ENCODE measurements at places on chromosomes 7 and 10.
A peak's percentile ranks its signal among the peaks of the same experiment; 100 is the strongest.

- DNase-seq = no peak
Observed at GRCh38 chr10:47438857-47439474, 44.9 kb downstream of the ANXA8 start.

DNA sequence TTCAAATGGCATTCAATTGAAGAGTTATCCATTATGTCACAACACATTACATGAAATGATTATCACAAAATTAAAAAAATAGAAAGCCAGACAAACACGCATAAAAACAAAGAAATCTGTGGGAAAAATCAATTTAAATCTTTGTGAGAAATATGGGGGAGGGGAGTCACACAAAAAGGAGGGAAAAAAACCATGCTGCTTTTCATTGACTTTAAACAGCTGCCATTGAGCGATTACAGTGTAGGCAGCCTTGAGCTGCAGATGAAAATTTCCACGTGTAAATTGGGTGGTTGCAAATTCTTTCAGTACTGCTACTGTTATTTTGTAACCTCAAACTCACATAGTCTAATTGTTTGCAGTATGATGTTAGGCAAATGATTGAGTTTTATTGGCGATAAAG, 889.9 kb upstream of the PHF14 start:
- no peak for DNase-seq

- no peak for DNase-seq
Observed at GRCh38 chr10:47332946-47333345, 10.7 kb downstream of the GDF2 start.

- DNase-seq = no peak
Observed at GRCh38 chr7:144384555-144385245, 18.8 kb downstream of the NOBOX start.

DNA sequence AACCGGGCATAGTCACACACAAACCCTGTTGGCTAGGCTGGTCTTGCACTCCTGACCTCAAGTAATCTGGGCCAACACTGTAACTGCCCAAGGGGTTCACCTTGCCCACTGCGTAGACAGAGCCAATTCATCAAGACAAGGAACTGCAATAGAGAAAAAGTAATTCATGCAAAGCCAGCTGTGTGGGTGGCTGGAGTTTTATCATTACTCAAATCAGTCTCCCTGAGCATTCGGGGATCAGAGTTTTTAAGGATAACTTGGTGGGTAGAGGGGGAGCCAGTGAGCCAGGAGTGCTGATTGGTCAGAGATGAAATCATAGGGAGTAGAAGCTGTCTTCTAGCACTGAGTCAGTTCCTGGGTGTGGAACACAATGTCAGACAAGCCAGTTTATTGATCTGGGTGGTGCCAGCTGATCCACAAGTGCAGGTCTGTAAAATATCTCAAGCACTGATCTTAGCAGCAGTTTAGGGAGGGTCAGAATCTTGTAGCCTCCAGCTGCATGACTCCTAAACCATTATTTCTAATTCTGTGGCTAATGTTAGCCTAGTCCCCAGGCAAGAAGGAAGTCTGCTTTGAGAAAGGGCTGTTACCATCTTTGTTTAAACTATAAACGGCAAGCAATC, 15.6 kb upstream of the FXYD4 start:
- no peak for DNase-seq

DNA sequence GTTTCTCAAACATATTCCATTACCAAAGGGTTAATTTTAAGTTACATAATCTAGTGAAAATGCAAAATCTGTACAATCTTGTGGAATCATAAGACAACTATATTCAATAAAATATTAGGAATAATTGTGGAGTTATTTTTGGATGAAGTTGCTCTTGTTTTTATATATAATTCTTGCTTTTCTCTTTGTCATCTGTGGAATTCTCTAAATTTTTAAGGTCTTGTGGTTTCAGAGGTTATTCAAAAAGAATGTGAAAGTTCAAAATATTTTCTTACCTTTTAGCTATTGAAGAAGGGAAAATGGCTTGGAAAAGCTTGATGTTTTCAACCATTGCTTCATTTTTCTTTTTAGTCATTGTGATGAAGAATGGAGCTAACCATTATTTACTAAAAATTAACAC, 552.1 kb downstream of the TFEC start:
- DNase-seq = no peak

DNA sequence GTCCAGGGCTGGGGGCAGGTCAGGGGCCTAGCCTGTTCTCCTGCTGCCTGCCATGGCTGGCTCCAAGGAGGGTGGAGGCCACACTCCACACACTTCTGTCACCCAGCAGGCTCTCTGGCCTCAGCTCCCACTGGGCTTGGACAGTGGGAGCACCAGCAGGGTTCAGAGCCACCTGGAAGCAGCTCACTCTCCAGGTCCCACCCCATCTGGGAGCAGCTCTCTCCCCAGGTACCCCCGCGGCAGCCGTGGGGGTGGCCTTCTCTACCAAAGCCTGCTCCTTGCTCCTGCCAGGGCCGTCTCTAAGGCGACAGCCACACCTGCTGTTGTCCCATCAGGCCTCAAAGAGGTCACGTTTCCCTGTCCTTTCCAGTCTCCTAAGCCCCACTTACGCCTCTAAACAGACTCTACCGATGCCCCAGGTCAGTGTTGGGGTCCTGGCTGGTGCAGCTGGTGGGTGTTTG, 142.5 kb upstream of the RET start:
- DNase-seq = no peak

DNA sequence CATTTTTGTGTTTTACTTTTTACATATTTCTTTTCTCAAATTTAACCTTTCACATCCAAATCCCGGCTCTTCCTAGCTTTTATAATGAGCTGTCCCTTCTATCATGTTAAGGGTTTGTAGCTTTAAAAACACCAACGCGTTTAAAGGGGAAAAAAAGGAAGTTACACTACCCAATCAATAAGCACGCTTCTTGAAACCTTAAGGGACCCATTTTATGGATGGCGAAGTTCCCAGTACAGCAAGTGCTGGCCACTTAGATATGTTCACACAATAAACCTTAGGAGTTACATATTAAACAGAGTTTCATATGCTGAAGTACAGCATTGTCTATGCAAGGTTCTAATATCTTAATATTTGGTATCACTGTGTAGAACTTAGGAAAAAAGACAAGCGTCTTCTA, 1.8 kb downstream of the GNG11 start:
- no peak for DNase-seq

DNA sequence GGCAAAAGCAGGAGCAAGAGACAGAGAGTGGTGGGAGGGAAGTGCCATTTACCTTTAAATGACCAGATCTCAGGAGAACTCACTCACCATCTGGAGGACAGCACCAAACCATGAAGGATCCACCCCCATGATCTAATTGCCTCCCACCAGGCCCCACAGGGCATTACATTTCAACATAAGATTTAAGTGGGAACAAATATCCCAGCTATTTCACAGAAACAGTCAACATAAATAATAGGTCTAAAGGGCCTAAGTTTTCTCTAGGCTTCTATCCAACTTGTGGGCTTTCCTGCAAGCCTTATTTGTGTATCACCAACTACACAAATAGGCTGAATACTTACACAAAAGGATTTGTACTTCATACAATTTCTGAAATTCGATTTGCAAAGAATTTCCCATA, 196.8 kb upstream of the POT1 start:
- DNase-seq = no peak

- no peak for DNase-seq
Observed at GRCh38 chr7:108248821-108249220, 118.7 kb upstream of the LAMB4 start.

DNA sequence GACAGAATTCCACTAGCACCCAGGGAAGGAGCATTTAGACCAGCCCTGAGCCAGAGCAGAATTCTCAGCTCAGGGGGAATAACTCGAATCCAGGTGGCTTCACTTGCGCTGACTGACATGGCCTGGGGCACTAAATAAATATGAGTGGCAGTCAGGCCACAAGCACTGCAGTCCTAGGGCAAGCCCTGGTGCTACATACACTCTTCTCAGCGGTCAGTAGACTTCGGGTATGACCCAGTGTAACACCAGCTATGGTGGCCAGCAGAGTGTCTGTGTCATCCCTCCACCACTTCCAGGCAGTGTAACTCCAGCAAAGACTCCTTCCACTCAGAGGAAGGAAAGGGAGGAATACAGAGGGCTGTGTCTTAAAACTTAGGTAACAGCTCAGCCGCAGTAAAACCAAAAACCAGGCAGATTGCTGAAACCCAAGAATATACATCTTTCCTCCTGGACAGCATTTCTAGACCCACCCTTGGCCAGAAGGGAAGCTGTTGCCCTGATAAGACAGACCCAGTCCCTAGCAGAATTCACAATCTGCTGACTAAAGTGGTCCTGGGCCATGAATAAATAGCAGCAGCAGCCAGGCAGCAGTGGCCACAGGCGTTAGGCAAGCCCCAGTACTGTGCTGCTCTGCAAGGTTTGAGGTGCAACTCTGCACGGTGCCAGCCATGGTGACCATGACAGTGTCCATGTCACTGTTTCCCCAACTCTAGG, 77.0 kb downstream of the SNX13 start:
- DNase-seq = no peak

- DNase-seq = no peak
Observed at GRCh38 chr10:35898716-35899440, 256.8 kb upstream of the FZD8 start.

DNA sequence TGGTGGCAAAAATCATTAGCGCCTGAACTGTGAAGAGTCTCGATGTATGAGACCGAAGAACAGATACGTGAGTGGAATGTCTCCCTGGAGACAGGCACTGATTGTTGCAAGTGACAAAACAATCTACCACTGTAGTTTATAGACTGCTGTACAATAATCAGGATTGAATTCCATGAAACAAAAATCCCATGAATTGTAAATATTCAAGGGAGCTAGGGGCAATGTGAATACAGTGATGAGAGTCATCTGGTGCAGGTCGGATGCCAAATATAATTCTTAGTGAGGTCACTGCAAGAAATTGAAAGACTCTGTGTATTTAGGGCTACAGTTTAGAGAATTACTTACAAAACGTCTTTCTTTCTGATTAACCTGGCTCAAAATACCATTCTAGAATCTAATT, 594.4 kb upstream of the VSTM2A start:
- DNase-seq = peak; percentile 2

GRCh38 chr10:52955337-52955736, 182.8 kb upstream of the MBL2 start:
- DNase-seq = no peak

- DNase-seq = no peak
Observed at GRCh38 chr7:139643951-139644585, 120.6 kb downstream of the CLEC2L start.

DNA sequence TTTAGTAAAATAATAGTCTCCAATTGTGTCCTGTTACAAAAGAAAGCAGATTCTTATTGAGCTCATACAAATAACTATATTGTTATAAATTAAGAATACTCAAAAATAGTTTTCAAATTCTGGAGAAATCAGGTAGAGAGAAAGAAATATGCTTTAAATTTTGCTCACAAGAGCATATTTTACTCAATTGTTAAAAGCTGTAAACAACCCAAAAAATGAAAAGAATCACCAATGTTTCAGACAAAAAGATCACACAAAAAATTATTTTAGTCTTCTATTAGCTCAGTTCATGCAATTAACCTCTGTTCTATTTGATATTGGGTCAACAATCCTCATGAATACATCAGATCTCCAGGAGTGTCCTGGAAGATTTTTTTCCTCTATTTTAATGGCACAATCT, 18.6 kb upstream of the TRPV6 start:
- DNase-seq = no peak

Data from midbrain (tissue), 1 donor.